DMS79 treated with DMSO at 0.1 percent for 48 hours (cell line): ENCODE measurements at places on chromosomes 6 and 20.

GRCh38 chr6:167825332-167826229 lies 1.1 kb upstream of the AFDN start:
- DNase-seq, result peak; percentile 37

GRCh38 chr20:52031563-52032303 lies 159.8 kb downstream of the ZFP64 start:
- DNase-seq, result no peak

- DNase-seq, result no peak
These were observed 50.0 kb upstream of the PLEKHG1 start for GRCh38 chr6:150549674-150550101.

DNA sequence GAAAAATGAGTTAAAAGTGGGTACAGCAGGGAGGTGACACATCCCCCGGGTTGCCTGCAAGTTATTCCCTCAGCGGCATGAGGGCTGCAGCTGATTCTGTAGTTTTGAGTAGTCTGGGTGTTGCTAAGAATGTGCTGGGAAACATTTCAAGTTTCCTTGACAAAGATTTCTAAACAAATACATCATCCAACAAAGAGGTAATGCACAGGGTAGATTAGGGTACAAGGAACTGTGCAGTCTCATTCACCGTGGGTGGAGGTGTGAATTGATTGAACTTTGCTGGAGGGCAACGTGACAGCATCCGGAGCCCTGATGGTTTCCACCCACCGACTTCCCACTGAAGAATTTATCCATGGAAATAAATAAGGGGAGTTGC lies 21.8 kb downstream of the CASS4 start:
- no peak for DNase-seq

- no peak for DNase-seq
These were observed 9.0 kb upstream of the BTN3A1 start for GRCh38 chr6:26392932-26393636.

DNA sequence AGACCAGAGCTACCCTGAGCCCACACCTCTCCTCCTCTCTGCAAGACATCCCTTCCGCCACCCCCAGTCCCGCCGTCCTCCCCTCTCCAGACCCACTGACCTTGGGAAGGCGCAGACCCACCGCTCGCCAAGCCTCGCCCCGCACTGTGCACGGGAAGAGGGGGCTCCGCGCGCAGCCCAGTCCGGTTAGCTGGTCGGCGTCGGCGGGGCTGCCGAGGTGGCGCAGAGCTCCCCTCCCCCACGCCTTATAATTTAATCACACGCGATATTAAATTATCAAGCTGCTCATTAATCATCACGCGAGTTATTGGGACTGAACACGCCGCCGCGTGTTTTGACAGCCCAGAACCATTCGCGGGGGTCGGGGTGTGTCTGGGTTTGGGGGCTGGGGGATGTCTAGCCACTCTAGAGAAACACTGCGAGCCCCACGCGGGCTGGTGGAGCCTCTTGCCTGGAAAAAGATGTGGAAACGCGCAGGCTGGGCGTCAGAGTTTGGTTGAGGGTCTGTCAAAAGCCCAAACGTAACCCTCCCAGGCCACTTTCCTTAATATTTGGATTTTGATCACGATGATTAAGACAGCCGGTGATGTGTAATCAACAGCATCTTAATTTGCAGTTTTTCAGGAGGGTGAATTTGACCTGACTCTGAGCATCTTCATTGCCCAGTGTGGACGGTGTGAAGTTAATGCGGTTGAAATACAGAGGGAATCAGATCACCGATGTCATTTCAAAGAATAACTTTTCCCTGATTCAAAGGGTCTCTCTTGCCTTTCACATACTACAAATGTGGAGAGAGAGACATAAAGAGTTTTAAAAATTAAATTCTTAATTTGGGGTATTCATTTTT lies at the start of gene LINC00237:
TSS of gene LINC00237 (minus strand) at position 188 of the 847 bp plus-strand sequence.
- no peak for DNase-seq

DNA sequence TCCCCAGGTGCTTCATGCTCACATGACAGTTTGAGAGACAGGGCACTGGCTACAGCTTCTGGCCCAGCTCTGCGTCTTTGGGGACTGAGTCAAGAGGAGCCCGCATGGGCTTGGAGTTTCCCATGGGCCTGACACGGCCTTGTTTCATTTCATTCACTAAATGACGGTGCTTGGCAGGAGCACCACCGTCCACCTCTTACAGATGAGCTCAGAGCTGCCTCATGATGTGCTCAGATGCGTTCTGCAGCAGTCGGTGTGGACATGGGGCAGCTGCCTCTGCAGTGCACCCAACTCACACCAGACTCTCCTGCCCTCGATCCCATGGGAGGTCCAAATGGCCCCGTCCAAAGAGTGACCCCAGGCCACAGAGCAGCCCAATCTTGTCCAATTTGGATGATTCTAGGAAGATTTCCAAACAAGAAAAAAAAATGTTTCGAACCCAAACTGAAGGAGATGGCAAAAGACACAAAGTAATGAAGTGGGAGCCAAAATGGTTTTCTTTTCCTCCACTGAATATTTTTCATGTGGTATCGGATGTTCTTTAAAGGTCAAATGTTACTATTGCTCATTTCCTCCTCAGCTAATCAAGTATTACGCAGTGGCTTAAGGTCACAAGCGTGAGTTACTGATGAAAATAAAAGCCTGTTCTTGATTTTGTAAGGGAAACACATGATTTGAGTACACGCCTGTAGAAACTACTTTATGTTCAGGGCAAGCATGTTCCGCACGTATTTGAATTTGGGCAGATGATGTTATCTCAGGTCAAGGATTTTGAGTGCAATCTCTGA lies 524.2 kb downstream of the CDH26 start:
- no peak for DNase-seq

DNA sequence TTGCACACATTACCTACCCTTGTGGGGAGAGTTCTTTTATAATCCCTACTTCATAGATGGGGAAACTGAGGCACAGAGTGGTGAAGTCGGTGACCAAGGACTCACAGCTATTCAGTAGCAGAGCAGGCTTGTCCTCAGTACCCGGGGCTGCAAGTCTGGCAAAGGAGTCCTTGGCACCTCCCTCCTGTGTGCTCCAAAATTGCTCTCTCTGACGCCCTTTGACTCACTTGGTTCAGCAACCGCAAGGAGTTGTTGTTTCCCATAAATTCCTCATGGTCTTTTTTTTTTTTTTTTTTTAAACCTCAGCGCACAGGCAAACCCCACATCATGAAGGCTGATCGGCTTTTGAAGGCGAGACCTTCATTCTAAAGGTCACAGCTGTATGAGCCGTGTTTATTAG lies 143.2 kb downstream of the CEBPB start:
- no peak for DNase-seq

GRCh38 chr6:160035693-160036330 lies 66.9 kb downstream of the IGF2R start:
- no peak for DNase-seq

- DNase-seq, result no peak
These were observed 167.3 kb downstream of the TRMT11 start for GRCh38 chr6:126153661-126154060.

GRCh38 chr6:34656378-34657036 lies 40.1 kb downstream of the ILRUN start:
- peak; percentile 83 for DNase-seq

- no peak for DNase-seq
These were observed 104.1 kb downstream of the TCP11 start for GRCh38 chr6:35036828-35037663.

GRCh38 chr6:37965964-37966676 lies 146.6 kb downstream of the ZFAND3 start:
- DNase-seq, result no peak

DNA sequence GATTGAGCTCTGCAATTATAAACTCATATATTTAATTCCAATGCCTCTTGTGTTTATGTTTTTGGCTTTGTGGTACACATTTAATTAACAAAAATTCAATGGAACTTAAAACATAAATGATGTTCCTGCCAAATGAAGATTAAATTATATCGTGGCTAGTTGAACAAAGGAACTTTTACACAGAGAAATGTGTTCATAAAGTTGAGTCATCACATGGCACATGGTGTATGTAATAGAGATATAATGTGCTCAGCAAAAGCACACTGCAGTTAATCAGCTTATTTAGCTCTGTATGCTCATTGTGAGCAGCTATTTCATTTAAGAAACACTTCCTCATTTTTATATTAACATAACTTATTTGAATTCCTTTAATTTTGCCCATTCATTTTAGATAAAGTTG lies 1295.6 kb upstream of the CITED2 start:
- DNase-seq, result no peak

DNA sequence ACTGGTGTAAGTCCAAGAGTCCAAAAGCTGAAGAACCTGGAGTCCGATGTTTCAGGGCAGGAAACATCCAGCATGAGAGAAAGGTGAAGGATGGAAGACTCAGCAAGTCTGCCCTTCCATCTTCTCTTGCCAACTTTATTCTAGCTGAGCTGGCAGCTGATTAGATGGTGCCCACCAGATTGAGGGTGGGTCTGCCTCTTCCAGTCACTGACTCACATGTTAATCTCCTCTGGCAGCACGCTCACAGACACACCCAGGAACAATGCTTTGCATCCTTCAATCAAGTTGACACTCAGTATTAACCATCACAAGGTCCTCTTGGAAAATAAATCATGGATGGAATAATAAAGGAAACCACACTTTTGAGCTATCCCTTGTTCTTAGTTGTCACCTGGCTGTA lies 121.2 kb downstream of the MAP3K7 start:
- no peak for DNase-seq

- peak; percentile 91 for DNase-seq
These were observed 3.1 kb upstream of the CABLES2 start for GRCh38 chr20:62409931-62410745.

- DNase-seq, result no peak
These were observed 21.4 kb downstream of the JARID2 start for GRCh38 chr6:15267221-15267620.

GRCh38 chr6:30171677-30172471 lies 8.5 kb downstream of the TRIM15 start:
- peak; percentile 62 for DNase-seq

DNA sequence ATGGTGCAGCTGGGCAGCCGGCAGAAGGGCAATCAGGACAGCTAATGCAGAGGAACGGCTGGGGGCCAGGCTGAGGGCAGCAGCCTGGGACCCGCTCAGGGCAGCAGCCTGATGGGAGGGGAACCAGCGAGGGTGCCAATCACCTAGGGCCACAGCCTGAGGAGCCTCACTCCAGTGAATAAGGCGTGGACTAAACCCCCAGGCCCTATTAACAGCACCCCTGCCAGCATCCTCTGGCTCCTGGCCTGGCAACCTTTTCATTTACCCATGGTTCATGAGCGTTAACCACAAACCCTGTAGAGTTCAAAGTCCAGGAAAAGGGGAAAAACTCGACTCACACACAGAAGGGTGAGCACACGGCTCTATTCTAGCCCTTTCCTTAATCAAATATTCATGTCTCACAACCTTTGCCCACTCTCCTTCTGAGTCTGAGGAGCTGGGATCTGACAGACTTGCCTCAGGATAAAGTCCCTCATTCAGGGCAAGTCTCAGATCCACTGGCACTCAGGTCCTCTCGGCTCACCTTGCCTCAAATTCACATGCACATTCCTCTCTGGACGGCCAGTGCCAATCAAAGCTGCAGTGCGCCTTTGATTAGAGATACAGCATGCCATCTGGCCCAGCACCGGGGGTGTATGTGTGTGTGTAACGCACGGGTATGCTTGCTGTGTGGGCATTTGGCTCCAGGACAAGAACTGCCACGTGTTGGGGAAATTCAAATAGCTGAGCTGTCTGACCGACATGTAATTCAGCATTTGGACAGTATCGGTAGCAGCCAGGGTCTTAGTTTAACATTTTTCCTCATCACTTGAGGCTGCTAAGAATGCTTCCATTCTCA lies 86.9 kb upstream of the TRAF3IP2 start:
- no peak for DNase-seq

GRCh38 chr20:20549267-20549612 lies 163.2 kb downstream of the RALGAPA2 start:
- DNase-seq, result no peak

DNA sequence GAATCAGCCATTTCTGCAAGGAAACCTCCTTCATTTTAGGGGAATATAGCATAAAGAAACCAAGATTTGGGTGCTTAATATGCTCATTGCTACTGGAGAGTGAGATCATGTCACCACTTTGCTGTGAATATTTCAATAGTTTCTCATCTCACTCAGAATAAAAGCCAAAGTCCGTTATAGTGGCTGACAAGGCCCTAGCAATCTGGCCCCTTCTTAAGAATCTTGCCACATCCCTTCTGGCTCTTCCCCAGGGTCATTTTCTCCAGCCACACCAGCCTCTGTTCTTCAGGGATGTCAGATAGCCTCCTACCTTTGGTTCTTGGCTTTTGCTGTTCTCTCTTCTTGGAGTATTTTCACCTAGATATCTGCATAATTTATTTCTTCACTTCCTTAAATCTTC lies 24.8 kb upstream of the MLIP start:
- DNase-seq, result no peak

DNA sequence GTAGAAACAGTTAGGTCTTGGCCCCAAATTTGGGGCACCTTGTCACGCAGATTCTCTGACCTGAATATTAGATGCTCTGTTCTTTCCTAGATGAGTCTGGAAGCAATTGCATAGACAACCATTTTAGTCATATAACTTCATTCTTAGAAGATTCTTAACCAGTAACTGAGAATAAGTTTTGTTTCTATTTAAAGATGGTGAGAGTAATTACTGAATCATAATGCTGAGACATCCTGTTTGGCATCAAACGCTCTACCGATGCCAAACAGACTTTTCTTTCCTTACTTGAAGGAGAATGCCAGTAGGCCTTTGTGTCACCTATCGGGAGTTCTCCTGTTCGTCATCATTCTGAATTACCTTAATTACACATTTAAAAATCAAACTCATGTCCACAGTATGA lies 131.6 kb upstream of the ID4 start:
- no peak for DNase-seq

- no peak for DNase-seq
These were observed 79.4 kb downstream of the IRF4 start for GRCh38 chr6:470901-471448.

DNA sequence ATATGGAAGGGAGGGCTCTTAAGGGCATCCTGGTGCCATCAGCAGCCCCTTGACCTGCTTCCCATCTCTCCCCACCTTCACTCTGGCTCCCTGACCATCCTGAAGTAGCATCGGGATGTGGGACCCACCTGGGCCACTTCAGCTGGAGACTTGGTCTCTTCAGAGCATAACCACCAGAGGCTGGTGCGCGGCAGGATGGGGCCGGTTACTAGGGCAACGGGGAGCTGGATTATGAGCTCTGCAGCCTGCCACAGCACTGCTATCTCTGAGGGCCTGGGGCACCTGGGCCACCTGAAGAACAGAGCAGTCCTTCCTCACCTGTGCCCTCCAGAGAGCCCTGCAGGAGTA lies 79.7 kb downstream of the SYNJ2 start:
- peak; percentile 90 for DNase-seq

GRCh38 chr6:115667478-115668026 lies 393.1 kb downstream of the FRK start:
- DNase-seq, result no peak

DNA sequence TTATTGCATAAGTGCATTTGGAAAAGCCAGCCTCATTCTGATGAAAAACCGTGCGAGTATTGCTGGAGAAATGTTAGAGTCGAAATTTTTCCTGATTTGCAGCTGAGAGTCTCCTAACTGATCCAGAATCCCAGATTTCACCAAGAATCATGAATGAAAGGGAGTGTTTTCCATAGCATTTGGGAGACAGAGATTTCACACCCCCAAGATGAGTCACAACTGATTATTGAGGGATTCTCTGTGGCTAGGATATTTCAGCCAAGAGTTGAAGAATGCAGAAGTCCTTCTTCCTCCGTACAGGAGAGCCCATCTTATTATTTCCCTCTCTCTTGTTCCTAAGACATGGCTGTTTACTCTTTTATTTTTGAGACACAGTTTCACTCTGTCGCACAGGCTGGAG lies 82.2 kb upstream of the SALL4 start:
- no peak for DNase-seq
